AML-193 (cell line): ENCODE measurements at places on chromosomes 12 and 14.

GRCh38 chr14:55070981-55071411, 19.5 kb downstream of the MAPK1IP1L start:
- DNase-seq, result no peak

DNA sequence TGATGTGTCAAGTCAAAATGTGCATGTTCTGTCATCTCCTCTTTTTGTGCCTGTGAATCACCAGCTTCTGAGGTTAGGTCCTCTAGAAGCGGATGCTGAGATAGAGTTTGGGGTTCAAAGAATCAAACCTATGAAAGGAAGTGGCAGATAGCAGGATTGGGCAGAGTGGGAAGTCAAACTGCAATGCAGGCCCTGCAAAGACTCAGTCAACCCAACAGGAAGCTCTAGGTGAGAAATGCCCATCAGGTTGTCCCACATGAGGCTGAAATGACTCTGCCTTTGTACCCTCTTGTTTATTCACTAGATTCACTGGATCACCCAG, 4.5 kb upstream of the MIA2 start:
- no peak for DNase-seq

DNA sequence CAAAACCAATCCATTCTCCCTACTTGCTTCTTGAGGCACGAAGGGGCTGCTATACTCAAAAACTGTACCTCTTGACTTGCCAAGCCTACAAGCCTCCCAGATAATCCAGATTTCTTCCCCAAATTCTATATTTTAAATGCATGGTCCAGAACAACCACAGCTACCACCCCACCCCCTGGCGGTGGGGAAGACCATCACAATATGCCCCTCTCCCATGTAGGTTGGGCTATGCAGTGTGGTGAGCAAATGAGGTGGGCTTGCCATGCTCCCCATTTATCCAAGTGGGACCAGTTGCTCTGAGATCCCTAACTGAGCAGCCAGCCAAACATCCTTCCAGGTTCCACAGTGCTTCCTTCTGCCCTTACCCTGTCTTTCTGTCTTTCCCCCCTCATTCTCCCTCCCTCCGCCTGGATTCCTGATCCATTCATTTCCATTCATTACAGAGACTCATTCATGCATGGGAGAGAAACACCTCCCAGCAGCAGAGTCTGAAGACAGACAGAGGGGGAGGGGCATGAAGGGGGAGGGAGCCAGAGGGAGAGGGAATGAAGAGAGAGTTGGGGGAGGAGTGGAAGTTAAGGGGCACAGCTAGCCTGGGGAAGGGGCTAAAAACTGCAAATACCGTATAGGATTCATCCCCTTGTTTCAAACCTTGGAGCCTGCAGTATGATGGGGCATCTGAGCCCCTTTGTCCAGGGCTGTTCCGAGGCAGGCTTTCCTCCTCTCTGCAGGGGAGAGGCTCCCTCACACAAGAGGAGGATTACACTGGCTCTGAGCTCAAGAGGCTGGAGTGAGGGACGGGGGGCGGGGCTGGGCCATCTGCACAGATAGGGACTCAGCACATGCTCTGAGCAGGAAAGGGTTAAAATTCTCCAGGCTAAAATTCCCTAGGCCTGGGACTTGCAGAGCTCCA, 4.4 kb downstream of the ZNF219 start:
- no peak for DNase-seq

DNA sequence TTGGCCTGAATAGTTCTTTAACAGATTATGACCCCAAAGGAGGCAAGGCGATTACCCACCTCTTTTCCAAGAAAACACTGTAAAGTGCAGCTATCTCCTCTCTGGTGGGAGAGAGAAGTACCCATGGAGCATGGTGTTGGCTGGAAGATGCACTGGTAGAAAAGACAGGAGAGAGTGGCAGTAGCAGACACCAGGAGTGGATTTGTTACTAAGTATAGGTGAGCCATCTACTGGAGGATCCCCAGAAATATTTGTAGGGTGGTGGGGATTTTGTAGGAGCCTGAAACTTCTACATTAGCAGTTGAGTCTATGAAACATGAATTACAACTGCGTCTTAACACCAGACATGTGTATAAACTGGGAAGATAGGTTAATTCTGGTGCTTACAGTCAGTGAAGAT, 148.0 kb downstream of the SLC38A4 start:
- DNase-seq, result peak; percentile 27

DNA sequence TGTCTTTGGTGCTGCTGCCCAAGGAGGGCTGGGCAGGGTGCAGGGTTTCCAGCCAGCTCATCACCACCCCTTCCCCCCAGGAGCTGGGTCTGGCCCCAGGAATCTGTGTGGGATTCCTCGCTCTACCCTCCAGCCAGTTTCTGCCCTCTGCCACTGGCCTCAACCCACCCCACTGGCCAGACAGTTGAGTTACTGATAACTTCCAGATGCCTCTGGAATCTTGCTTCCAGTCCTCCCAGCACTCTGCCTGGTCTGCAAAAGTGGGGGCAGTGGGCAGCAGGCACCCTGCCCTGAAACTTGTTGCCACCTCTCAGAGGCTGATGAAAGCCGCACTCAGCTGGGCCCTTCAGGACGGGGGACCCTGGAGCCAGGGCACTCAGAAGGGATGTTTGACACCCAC, 20.1 kb upstream of the TBX3 start:
- DNase-seq, result no peak

DNA sequence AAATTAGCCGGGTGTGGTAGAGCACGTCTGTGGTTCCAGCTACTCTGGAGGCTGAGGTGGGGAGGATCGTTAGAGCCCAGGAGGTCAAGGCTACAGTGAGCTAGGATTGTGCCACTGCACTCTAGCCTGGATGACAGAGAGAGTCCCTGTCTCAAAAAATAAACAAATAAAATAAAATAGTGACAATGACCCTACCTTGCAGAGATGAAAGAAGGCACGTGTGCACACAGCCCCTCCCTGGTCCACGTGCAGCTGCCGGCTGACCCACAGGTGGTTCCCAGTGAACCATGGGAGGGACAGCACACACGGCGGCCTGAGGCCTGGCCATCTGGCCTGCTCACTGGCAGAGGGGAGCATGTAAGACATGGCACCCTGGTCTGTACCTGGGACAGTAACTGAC, 4.7 kb downstream of the HHIPL1 start:
- DNase-seq, result no peak

DNA sequence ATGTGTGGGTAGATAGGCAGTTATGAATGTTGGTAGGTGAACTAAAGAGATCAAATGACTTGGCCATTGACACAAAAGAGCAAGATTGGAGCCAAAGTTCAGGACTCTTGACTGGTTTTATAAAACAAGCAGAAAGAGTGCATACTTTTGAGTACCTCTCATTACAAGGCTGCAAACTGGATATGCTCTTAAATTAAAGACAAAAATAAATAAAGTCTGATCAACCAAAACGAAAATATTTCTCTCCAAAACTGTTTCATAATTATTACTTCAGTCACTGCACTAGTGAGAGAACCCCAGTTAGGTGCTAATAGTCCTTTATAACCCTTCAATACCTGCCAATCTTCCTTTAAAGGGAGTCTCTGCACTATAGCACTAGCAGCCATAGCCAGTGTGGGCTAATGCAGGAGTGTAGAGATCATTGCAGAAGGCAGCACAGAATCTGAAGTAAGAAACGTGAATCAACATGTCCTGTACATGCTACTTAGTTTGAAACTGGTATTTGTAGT, 147.1 kb downstream of the FOXA1 start:
- no peak for DNase-seq

DNA sequence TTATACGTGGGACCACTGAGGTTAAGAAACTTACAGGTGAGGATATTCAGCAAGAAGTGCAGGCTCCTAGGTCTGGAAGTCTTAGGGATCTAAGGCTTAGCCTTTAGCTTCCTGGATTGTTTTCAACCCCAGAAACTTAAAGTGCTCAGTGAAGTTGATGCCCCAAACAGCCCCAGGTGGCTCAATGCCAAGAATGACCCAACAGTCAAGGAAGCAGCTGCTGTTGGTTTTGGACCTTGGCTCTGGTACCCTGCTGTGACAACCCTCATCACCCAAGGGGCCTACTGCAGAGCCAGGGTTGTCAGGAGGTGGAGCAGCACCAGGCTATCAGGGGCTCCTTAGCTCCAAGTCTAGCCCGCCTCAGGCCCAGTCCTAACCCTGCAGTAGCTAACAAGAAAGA, 36.8 kb downstream of the VDR start:
- DNase-seq, result no peak

DNA sequence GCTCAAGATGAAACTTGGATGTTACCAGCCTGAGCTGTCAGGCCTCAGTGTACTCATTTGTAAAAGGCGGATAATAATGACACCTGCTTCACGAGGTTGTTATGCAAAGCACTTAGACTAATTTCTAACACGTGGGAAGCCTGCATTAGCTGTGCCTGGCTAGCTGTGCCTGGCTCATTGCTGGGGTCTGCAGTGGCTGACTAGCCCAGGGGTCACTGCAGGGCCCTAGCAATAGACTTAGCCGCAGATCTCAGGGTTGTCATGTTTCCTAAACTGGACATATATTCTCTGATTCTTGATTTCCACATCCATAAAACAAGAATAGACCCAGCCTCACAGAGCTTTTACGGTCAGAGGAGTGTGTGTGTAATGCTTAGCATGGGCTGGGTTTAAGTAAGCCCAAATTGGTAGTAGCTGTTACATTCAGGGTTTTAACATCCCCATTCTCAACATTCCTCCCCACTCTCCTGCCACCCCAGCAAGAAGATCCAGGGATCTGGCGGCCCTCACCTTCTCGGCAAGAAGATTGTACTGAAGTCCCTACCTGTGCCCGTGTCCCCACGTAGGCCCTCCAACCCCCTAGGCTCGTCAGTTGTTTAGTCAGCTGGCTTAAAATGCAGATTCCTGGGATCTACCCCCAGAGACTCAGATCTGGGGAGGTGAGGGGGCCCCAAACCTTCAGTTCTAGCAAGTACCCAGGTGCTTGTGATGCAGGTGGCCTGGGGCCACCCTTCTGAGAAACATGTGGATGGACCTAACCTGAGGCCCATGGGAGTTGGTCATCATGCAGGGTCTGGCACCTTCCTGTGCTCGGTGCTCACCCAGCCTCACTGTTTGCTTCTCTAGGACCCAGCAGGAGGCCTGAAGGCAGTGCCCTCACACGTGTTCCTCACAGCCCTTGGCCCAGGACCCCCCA, 8.6 kb downstream of the NR4A1 start:
- DNase-seq, result no peak

DNA sequence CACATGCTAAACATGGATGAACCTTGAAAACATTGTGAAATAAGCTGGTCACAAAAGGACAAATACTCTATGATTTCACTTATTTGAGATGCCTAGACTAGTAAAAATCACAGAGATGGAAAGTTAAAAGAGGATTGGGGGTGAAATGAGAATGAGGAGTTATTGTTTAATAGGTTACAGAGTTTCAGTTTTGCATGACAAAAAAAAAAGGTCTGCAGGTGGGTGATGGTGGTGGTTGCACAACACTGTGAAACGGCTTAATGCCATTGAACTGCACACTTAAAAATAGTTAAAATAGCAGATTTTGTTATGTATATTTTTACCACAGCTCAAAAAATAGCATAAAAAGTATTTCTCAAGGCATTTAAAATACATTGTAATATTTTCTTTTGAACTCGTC, 151.9 kb upstream of the NRXN3 start:
- DNase-seq, result no peak

DNA sequence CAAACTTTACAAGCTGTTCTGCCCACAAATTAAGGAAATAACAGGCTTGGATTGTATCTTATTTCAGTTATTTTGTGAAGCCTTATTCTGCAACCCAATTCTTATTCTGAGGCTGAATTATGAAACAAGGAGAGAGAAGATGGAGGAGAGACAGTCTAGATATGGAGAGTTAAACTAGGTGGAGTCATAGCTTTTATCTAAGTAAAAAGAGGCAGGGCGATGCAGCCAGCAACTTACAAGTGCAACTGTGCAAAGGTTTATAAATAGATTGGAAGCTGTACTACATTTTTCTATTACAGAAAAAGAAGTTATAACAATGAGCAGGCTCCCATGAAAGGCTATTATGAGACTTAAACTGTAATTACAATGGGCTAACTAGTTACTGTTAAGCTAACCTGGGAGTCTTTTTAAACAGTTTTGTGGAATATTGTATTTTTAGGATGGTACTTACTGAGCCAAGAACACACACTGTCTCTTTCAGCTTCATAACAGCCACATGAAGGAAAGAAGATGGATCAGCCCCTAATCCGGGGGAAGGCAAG, 22.4 kb downstream of the NID2 start:
- no peak for DNase-seq

- DNase-seq, result no peak
Measured at GRCh38 chr14:24892497-24893051, 157.4 kb downstream of the STXBP6 start.

DNA sequence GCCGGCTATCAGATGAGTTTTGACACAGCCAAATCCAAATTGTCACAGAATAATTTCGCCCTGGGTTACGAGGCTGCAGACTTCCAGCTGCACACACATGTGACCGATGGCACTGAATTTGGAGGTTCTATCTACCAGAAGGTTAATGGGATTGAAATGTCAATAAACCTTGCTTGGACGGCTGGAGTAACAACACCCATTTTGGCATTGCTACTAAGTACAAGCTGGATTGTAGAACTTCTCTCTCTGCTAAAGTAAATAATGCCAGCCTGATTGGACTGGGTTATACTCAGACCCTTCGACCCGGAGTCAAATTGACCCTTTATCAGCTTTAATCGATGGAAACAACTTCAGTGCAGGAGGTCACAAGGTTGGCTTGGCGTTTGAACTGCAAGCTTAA, 100.2 kb upstream of the EVL start:
- no peak for DNase-seq

DNA sequence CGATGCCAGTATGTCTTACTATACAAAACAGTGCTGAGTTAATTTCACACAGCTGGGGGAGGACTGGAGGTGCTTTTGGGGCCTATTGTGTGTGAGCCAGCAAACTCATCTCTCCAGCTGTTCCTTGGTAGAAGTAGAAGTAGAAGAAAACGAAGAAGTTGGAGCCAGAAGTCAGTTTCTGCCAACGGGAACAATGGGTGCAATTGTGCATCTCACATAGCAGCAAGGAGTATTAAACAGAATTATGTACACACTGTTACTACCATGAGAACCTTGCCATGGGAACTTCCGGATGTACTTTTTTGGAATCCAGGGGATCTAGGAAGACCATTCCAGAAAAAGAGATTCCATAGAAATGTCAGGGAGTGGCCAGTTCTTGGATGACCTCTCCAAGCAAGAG, 88.6 kb downstream of the VCPKMT start:
- DNase-seq, result no peak

GRCh38 chr12:49476091-49476490, 62.7 kb upstream of the KCNH3 start:
- DNase-seq, result no peak

DNA sequence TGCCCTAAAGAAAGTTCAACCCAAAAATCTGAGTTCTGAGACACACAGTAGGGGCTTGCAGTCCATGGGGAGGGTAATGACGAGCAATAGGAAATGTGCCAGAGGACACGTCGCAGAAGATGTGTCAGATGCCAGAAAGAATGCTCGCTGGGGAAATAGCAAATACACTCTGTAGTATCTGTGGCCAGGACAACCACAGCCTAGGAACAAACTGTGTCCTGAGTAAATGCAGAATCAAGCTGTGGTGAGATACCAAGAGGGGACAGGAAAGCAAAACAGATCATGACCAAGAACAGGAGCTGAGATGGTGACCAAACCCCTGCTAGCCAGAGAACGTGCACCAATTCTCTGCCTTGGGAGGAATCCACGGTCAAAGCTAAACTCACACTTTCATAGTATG, 9.1 kb downstream of the CRACR2A start:
- DNase-seq, result no peak
